AG04450 (cell line): ENCODE measurements at places on chromosomes 5 and 9.

GRCh38 chr5:173075137-173075843 lies 19.1 kb downstream of the CREBRF start:
- DNase-seq: no peak

DNA sequence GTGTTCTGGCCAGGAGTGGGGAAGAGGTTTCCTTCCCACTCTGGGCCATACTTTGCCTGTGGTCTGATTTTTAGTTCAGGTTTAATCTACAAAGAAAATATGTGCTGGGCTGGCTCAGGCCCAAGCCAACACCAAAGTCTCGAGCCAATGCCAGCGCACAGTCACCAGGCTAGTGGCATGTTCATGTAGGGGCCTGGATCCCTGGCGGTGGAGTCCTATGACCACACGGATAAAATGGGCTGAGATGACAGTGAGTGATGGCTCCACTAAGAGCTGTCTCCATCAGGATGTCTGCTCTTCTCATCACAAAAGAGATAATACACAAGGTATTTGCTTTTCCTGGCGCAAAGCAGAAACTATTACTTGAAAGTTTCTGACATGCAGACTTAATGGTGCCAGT lies 92.9 kb upstream of the PTPN3 start:
- no peak for DNase-seq

GRCh38 chr5:112917453-112917995 lies 4.5 kb downstream of the REEP5 start:
- no peak for DNase-seq

DNA sequence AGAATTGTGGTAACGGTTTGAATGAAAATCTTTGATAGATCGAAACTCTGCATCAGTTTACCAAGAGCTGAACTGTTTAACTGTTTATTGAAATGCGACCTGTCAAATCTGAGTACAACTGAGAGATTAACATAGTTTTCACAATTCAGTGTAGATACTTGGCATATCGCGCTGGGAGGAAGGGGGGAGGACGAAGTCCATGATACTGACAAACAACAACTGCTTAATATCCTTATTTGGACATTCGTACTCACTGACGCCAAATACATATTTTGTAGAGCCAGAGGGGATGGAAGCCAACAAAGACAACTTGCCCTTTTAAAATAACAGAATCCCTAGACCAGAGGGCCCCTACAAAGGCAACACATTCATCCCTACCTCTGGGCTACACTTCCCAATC lies 93.2 kb downstream of the GLIS3 start:
- no peak for DNase-seq

DNA sequence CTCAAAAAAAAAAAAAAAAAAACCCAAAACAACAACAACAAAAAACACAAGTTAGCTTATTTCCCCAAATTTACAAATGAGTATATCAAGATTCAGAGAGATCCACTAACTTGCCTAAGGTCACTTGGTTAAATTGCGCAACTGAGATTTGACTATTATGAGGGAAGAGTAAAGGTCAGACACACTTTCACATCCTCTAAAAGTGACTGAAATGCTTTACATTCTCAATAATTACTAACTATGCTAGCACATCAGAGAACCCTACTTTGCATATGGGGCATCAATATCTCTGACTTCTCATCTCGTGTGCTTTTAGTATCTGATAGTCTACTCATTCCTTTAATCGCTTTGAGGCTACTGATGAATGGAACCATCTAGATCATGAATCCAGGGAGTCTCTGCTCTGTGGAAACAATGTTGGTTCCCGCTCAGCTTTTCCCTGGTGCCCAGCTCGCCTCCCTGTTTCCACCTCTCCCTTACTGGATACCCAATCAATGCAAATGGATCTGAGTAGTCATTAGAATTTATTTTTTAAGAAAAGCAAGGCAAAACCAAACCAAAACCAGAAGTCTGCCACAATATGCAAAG lies 182.1 kb upstream of the TRIM32 start:
- no peak for DNase-seq

DNA sequence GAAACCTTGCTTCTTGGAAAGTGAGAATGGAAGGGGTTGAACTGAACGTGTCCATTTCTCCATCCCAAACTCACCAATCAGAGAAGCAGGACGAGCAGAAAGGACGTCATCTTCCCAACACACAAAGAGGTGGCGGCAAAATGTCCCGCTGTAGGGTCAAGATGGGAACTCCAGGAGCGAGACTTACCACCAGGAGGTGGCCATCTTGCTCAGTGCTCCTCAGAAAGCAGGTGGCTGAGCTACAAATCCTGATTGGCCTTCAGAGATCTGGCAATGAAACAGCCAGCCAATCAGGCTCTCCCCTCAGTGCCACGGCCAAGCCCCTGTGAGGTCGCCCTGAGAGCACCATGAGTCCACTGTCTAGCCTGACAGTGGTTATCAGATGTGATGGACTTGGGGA lies 259.0 kb downstream of the NDUFS4 start:
- DNase-seq: no peak

DNA sequence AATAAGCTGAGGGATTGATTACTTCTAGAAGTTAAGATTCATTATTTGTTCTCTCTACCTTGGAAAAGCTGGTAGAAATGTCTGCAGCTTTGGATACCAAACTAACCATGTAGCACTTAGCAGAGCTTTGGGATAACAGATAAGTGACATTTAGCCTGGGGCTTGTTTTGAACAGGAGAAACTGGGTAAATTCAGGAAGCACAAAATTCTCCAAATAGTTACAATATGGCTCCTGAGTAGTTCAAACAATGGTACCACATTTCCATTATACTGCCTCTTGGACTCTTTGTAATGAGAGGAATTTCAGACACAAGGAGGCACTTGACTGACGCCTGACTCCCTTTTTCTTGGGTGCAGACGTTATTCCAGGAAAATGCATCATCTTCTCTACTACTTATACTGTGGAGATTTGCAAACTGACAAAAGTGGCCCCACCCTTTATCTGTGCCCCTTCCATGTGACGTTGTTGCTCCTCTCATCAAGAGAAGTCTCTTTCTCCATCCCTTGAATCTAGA lies 22.5 kb downstream of the PRUNE2 start:
- DNase-seq: no peak

GRCh38 chr5:98108497-98108896 lies 665.0 kb upstream of the RGMB start:
- peak; percentile 87 for DNase-seq

DNA sequence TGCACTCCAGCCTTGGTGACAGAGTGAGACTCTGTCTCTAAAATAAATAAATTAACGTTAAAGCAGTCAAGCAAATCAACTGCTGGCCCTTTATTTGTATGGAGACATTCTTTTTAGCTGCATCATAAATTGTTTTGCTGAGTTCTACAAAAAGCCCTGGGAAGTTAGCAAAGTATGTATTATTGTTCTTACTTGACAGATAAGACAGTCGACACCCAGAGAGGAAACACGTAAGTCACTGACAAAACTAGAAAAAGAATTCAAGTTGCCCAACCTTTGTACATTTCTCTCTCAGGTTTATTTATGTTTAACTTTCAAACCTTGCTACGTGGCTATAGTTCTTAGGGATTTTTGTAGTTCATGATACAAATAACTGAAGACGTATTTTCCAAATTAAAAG lies 40.4 kb upstream of the MACIR start:
- DNase-seq: peak; percentile 66

GRCh38 chr5:141934099-141934844 lies 10.6 kb downstream of the DELE1 start:
- no peak for DNase-seq

- no peak for DNase-seq
Measured at GRCh38 chr5:92890841-92891244, 690.2 kb downstream of the NR2F1-AS1 start.

- DNase-seq: no peak
Measured at GRCh38 chr5:134994560-134995156, 27.0 kb downstream of the CATSPER3 start.

GRCh38 chr5:180612683-180613082 lies 21.4 kb upstream of the SCGB3A1 start:
- no peak for DNase-seq

DNA sequence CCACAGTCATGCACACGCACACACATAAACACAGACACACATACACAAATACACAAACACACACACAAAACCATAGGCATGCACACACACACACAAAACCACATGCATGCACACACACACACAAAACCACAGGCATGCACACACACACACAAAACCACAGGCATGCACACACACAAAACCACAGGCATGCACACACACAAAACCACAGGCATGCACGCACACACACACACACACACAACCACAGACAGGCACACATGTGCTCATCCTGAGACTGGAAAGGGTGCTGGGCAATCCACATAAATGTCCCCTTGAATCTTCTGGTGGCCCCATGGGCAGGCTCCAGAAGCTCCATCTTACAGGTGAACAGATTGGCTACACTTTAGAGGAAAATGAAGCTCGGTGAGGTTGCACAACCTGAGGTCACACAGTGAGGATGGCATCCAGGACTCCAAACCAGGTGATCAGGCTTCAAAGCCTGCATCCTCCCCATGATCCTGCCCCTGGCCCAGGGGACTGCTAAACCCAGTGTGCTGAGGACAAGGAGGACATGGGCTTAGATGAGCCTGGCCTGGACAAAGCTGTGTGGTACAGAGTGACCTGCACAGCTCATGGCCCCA lies 144.8 kb downstream of the GADD45G start:
- no peak for DNase-seq

GRCh38 chr5:43422143-43422542 lies 10.0 kb upstream of the CCL28 start:
- no peak for DNase-seq

GRCh38 chr9:7516376-7516775 lies 283.2 kb downstream of the DMAC1 start:
- no peak for DNase-seq

DNA sequence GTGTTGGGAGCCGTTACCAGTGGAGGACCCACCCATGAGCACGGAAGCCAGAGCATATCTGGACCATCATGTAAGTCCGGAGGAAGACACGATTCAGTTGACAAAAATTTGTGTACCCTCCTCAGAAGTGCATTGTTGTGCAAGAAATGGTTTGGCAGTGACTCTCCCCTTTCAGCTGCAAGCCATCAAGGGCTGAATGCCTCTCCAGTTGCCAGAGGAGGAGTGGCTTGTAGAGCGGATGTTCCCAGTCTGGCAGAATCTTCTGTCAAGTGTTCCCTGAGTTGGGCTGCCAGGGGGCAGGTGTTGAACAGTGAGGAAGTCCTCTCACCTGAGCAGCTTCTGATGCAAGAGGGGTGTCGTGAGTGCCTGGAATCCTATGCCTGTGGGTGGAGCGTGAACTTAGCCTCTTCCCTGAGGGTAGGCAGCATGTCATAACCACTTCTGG lies 27.6 kb upstream of the CDKN2AIPNL start:
- DNase-seq: peak; percentile 89
